ENCODE measurements at places on chromosomes 4 and X.

DNA sequence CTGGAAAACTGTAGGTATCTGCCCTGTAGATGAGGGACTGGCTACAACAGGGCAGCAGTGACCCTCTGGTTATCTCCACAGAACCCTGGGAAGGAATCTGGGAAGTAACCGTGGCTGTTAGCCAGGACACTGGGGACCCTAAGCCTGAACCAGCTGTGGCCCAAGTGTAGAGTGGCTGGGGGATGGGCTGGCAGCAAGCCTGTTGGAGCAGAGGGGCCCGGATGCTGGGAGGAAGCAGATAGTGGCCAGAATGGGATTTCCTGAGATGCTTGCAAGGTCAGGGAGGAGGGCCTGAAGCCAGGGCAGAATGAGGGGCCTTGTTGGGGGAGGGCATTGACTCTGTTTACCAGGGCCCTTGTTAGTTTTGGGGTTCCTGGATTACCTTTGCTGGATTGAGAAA is 161.0 kb upstream of the EOLA2 start:
- no peak for DNase-seq

DNA sequence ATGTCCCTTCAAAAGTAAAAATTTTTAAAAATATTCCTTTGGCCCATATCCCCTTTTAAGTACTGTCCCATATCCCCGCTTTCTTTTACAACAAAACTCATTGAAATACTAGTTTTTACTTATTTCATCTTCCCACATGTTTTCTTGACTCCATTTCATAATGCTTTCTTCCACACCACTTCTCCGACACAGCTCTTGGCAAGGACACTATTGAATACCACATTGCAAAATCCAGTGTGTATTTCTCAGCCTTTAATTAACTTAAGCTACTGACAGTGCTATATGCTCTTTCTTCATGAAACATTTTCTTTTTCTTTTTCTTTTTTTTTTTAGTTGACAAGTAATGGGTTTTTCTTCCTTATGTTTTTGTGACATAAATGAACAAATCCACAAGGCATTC is 28.8 kb downstream of the PRDM8 start:
- no peak for DNase-seq

GRCh38 chrX:40875476-40875875 is 140.1 kb upstream of the MED14 start:
- no peak for DNase-seq

DNA sequence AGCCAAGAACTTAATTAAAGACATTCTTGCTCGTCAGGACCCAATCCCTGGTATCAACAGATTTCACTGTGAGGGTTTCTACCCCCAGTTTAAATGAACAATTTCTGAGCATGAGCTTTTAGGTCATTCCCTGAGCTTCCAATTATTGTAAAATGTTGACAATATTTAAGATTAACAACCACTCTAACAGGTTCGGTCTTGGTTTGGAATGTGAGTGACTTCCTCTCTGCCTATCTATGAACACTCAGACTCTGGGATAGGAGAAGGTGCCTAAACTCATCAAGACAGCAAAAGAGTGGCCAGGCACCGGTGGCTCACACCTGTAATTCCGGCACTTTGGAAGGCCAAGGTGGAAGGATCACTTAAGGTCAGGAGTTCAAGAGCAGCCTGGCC is 82.9 kb upstream of the TMEM150C start:
- no peak for DNase-seq

All from heart left ventricle (tissue), 16 donors.